Renal cortical epithelial cell (primary cell): ENCODE measurements at places on chromosomes 5 and 9. TPM values are rescaled to one million over a fixed set of nuclear protein-coding genes. Genes with fewer than 3 reads are reported as not detected.

GRCh38 chr5:39698838-39699560 lies 274.2 kb upstream of the DAB2 start:
- DNase-seq: no peak

- DNase-seq: no peak
Observed at GRCh38 chr5:55973296-55973695, 21.5 kb downstream of the IL6ST start.

DNA sequence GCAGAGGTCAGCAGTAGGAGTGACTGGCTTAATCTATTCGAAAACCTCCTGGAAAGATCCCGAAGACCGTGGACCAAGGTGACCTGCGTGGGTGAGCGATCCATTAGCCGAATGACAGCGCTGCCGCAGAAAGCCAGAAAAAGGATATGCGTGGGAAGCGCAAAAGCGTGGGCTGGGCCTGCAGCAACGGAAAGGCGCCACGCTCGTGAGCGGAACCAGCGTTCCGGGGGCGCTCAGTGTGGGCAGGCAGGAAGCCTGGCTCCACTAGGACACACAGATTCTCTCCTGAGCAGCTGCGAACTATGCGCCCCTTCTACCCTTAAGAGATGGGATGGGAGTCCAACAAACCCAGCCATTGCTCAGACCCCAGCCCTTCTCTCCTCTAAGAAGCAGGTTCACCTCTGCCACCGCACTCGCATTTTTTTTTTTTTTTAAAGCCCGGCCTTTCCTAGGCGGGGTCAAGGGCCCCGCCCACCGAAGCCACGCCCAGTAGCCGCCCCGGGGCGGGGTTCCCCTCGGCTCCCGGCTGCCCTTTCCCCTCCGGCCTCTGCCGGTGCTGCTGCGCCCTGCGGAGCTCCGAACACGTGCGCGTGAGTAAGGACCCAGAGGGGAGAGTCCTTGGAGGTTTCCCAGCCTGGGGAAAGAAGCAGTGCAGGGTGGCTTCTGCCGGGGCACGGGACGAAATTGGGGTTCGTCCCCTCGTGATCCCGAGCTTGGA lies 19.8 kb upstream of the MATR3 start:
- DNase-seq: peak; percentile 73

- no peak for DNase-seq
Observed at GRCh38 chr5:75963554-75963953, 119.6 kb upstream of the SV2C start.

DNA sequence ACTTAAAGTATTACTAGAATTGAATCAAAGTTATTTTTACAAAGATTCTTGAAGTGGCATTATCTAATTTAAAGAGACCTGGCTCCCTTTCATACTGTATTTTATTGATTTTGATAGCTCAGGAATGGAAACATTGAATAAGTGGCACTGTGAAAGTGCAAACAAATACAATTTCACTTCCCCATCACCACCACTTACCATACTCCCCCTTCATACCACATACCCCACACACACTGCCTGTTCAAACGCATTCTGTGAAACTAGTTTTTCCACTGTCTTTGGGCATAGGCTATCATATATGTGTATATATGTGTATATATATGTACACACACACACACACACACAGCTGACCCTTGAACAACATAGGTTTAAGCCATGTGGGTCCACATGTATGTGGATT lies 62.1 kb upstream of the ATG10 start:
- DNase-seq: no peak

- no peak for DNase-seq
Observed at GRCh38 chr5:1897816-1898450, 15.2 kb upstream of the IRX4 start.

DNA sequence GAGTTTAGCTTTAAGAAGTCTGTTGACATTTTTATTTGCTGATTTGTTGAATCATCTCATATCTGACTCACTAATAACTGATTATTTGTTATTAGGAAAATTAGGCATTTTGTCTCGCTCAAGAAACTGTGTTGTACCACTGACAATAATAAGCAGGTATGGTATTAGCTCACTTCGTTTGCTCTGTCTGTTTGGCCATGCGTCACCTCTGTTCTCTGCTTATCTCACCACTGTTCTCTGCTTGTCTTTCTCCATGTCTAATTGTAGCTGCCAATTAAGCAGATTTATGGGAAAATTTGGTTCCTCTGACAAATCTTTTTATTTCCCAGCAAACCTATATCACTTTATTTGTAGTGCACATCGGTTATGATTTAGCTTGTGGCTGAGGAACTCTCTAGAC lies 138.9 kb downstream of the WDR41 start:
- DNase-seq: no peak

Gene IFNB1
- not detected in 2 replicates for total RNA-seq

Gene GAS1
- 0.65 and 1.0 TPM in 2 replicates for total RNA-seq

Gene VCAN
- 269 and 2,590 TPM in 2 replicates for total RNA-seq
